ENCODE measurements at places on chromosomes 12 and 14.

DNA sequence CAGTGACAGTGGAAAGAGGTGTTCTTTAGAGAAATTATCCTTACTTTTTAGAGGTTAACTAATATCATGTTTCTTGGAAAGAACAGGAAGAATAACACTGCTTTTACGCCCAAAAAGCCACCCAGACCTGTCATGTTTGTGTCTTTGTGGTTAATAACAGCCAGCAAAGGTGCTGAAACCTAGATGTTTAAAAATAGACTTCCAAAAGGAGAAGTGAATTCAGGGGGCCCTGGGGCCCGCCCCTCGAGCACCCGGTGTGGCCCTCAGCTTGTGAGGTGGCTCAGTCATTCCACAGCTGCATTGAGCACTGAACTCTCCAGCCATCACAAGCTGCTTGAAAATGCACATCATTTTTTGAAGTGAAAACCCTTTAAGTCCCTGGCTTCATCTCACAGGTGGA, 20.8 kb upstream of the AMN start:
- DNase-seq = no peak

DNA sequence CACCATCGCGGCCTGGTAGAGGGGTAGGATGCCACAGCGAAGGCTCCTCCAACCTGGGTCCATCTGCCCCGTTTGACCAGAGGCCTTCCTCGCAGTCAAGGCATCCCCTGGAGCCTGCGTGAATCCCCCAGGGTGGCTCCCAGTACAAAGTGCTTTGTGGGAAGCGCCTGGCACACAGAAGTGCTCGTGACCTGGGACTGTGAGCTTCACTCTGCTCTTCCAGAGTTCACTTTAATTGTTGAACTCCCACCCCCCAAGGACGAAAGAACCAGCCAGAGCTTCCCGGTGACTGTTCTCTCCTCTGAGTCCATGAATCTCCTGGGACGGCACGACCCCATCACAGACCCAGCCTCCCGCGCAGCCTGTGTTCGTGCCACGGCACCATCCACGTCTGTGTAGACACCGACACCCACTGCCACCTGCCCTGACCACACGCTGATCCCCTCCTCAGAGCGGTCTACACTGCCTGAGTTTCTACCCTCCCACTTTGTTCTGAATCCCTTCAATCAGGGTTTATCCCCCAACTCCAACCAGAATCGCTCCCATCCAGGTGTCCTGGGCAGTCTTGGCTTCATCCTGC, 15.9 kb downstream of the P2RX2 start:
- DNase-seq = no peak

- no peak for DNase-seq
These were observed 34.3 kb downstream of the TBC1D15 start for GRCh38 chr12:71873821-71874220.

DNA sequence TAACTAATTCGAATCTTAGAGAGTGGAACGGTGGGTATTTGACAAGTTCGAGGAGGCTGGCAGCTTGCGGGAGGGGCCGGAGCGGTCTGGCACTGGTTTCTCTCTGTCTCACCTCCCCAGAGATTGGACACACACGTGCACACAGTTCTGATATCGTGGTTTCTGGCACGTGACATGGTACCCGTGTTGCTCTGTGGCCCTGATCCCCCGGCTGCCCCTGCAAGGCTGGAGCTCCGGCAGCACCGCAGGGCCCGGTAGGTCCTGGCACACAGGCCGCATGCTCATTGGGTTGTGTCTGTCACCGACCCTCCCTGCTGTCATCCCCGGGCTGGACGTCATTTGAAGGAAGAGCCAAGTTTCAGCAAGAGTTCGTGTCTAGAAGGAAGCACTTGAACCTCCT, 82.7 kb downstream of the PPP2R5C start:
- no peak for DNase-seq

- DNase-seq = no peak
These were observed 9.6 kb downstream of the NAB2 start for GRCh38 chr12:57098546-57098945.

DNA sequence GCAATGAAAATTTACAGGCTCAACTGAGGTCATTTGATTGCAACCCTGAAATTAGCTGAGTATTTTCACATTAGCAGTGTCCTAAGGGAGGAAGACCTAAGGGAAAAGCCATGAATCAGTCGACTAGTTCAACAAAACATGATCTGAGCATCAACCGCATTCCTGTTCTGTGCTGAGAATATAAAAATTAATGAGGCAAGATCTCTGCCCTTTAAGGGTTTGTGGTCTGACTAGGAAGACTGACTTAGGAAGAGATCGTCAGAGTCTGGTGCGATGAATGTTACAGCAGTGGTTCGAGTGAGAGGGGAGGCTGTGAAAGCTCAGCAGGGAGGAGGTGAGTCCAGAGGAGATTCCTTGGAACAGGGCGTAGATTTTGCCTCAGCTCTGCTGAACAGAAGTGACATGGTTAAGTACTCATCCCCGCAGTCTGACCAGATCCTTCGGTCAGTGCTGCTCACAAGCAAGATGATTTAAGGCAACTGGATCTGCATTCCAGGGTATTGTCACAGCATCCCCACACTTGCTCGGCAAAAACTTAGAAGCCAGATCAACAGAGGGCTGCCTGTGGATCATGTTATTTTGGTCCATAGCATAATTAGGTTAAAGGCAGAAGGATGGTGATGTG, 49.6 kb downstream of the BMAL2 start:
- DNase-seq = no peak

- no peak for DNase-seq
These were observed 683.4 kb downstream of the SLC16A7 start for GRCh38 chr12:60279221-60279620.

GRCh38 chr12:65962921-65963861, 138.9 kb downstream of the HMGA2 start:
- no peak for DNase-seq

DNA sequence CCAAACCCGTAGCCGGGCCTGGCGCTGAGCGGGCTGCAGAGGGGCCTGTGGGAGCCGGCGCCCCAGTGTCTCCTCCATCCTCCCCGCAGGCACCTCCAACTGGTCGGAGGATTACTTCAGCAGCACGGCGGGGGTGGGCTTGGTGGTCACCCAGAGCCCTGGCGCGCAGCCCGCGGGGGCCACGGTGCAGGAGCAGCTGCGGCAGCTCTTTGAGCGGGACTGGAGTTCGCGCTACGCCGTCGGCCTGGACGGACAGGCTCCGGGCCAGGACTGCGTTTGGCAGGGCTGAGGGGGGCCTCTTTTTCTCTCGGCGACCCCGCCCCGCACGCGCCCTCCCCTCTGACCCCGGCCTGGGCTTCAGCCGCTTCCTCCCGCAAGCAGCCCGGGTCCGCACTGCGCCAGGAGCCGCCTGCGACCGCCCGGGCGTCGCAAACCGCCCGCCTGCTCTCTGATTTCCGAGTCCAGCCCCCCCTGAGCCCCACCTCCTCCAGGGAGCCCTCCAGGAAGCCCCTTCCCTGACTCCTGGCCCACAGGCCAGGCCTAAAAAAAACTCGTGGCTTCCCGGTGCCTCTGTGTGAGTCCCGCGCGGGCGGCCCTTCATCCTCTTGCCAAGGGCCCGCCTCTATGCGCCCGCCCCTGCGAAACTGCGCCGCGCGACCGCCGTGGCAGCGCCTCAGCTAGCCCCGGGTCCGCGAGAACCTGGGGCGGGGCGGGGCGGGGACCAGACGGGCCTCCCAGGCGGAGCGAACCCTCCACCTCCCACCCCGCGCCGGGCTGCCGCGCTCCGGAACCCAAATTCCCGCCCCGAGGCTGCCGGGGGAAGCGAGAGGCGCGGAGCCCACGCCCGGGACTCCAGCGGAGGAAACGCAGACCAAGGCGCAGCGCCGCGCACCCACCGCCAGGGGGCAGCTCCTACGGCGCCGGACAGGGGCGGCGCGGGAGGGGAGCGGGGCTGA, 8.3 kb downstream of the PLD4 start:
- DNase-seq = peak; percentile 52

DNA sequence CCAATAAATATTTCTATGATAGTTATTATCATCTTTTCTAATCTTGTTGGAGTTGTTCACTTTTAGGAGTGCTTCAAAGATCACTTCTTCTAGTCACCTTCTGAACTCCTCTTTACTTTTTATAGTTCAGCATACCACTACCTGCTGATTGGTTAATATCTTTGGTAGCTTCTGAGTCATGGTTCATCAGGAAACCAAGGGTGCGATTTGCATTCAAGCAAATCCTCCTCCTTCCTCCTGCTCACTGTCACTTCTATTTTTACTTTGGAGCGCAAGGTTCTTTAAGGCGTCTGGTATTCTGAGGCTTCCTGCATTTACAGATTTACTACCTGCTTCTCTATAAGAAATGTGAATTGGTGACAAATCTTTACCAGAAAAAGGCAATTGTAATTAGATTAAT, 24.0 kb downstream of the SYT1 start:
- no peak for DNase-seq

GRCh38 chr12:5910790-5911548, 34.1 kb downstream of the ANO2 start:
- no peak for DNase-seq

GRCh38 chr12:1117371-1117770, 126.3 kb downstream of the ERC1 start:
- DNase-seq = no peak

GRCh38 chr12:129145381-129145780, 292.1 kb downstream of the GLT1D1 start:
- DNase-seq = no peak
